ENCODE measurements at places on chromosomes 1 and 21.
A peak's percentile ranks its signal among the peaks of the same experiment; 100 is the strongest.

GRCh38 chr1:7008975-7009740 lies 223.9 kb downstream of the CAMTA1 start:
- no peak for DNase-seq

DNA sequence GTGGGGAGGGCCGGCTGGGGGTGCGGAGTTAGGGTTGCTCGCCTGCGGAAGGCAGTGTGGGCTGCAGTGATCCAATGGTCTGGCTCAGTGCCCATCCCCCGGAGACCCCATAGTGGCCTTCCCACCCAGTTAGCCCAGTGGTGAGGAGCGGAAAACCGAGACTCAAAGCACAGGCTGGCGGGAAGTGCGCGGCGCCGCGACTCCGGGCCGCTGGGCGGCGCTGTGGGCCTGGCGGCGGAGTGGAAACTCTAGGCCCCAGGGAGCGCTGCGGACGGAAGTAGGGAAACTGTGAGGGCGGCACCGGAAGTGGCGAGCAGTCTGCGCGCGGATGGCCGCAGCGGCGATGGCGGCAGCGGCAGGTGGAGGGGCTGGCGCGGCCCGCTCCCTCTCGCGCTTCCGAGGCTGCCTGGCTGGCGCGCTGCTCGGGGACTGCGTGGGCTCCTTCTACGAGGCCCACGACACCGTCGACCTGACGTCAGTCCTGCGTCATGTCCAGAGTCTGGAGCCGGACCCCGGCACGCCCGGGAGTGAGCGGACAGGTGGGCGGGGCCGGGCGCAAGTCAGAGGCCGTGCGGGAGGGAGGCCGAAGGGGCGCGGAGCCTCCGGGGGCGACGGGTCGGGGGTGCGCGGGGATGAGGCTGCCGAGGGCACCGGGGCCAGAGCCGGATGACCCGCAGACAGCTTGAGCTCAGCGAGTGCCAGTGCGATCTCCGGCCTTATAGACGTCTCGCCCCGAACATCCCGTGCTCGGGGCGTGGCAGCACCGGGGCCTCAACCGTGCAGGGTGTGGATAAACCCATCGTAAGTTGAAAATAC lies at the start of gene ADPRS:
ADPRS (plus strand) TSS at position 316 of the 816 bp plus-strand sequence; CDS start at position 329, 13 bp downstream.
- DNase-seq: peak; percentile 86

DNA sequence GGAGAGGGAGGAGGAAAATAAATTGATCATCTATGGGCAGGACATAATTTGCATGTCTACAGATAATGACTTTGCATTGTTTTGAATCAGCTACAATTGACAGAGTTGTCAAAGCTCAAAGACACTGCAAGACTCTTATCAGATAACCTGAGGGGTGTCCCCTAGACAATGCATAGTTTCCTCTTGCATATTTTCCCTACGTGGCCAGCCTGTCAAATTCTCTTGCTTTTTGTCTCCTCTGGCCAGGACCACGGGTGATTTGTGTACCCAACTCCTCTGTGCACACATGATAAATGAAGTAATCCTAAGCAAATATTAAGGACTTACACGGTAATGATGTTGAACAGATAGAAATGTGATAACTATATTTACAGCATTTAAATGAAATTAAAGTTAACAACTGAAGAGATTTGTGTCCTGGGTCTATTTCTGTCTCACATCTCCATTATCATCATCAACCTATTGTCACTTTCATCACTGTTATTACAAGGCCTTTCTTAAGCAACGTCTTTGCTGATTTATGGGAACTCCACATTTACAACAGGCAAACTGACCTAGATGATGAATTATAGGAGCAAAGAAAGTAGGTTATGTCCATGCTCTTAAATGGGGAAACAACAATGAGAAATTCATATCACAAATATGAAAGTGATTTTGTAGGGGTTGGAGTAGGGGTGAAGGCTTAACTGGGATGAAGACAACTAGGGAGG lies 18.8 kb downstream of the BATF3 start:
- DNase-seq: no peak

GRCh38 chr1:59349101-59349500 lies 52.2 kb downstream of the FGGY start:
- DNase-seq: no peak

- DNase-seq: no peak
Measured at GRCh38 chr1:233777566-233777965, 126.9 kb upstream of the SLC35F3 start.

DNA sequence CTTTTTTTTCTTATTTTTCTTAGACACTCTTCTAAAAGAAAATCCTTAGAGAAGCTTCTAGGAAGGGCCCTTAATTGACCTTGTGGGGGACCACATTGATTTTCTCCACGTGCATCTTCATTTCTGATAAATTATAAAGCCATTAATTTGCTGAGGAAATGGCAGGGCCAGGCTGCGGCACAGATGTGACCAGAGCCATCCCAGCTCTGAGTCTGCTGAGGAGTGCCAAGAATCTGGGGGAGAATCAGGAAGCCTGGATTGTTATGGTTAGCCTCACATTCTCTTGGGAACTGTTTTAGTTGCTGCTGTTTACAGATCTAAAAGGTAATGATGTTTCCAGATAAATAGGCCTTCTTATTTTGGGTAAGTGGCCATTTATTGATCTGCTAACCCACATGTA lies 16.2 kb downstream of the PROX1 start:
- no peak for DNase-seq

DNA sequence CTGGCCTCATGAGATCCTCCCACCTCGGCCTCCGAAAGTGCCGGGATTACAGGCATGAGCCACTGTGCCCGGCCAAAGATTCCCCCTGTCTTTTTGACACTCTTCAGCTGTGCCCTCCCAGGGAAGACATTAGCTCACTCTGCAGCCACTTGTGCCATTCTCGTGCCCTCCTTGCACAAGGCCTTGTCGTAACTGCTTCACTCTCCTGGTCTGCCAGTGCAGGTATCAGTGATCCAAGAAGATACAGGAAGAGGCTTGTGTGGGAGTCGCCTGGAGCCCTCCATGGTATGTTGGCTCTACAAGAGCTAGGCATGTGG lies 22.0 kb upstream of the WDR26 start:
- no peak for DNase-seq

- no peak for DNase-seq
Measured at GRCh38 chr1:99640672-99641071, 5.2 kb upstream of the PALMD start.

GRCh38 chr1:177082855-177083693 lies 81.4 kb downstream of the ASTN1 start:
- no peak for DNase-seq

GRCh38 chr1:236209185-236209584 lies 66.8 kb downstream of the GPR137B start:
- no peak for DNase-seq

DNA sequence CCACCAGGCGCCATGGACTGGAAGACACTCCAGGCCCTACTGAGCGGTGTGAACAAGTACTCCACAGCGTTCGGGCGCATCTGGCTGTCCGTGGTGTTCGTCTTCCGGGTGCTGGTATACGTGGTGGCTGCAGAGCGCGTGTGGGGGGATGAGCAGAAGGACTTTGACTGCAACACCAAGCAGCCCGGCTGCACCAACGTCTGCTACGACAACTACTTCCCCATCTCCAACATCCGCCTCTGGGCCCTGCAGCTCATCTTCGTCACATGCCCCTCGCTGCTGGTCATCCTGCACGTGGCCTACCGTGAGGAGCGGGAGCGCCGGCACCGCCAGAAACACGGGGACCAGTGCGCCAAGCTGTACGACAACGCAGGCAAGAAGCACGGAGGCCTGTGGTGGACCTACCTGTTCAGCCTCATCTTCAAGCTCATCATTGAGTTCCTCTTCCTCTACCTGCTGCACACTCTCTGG lies 3.8 kb downstream of the GJB3 start:
- no peak for DNase-seq

- DNase-seq: no peak
Measured at GRCh38 chr1:9714257-9714718, 62.8 kb downstream of the PIK3CD start.

DNA sequence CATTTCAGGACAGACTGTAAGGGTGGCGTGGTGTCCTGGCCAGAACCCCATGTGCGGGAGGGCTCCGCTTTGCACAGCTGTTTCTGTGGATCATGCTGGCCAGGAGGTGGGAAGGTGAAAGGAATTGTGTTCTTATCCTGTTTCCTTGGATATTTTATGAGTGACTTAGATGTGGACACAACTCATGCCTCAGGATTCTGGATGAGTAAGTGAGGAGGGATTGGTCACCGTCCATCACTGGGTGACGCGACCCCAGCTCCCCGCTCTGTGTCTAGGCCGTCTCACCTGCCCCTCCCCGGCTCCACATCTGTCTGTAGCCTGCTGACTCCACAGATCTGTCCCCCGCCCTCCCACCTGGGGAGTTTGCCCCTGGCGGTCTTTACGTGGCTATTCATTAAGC lies 48.8 kb downstream of the PIK3CD start:
- no peak for DNase-seq

DNA sequence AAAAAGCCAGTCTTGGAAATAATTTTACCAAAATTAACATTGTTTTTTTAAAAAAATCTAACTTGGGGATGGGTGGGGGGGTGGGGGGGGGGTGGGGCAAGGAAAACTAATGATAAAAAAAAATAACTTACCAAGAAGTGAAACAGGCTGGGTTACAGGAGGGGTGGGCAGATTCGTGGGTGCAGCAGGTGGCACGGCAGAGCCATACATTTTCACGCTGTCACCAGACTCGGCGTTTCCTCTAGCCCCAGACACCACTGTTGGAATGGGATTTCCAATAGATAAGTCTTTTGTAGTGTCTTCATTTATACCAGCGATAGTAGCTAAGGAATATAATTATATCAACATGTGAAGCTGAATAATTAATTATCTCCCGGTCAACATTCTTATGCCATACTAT lies 25.4 kb downstream of the SOD1 start:
- DNase-seq: no peak

DNA sequence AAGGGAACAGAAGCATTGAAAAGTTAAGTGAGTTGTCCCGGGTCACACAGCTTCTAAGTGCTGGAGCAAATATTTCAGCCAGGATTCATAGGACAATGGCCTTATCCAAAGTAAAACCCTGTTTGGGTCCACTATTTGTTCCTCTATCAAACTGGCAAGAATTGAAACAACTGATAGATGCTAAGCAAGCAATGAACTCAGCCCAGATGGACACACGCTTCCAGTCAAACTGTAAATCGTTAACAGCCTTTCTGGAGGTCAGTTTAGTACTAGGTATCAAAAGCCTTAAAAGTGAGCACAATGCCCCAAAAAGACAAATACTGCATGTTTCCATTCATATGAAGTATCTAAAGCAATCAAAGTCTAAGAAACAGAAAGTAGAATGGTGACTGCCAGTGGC lies 779 bp upstream of the SVBP start:
- no peak for DNase-seq

DNA sequence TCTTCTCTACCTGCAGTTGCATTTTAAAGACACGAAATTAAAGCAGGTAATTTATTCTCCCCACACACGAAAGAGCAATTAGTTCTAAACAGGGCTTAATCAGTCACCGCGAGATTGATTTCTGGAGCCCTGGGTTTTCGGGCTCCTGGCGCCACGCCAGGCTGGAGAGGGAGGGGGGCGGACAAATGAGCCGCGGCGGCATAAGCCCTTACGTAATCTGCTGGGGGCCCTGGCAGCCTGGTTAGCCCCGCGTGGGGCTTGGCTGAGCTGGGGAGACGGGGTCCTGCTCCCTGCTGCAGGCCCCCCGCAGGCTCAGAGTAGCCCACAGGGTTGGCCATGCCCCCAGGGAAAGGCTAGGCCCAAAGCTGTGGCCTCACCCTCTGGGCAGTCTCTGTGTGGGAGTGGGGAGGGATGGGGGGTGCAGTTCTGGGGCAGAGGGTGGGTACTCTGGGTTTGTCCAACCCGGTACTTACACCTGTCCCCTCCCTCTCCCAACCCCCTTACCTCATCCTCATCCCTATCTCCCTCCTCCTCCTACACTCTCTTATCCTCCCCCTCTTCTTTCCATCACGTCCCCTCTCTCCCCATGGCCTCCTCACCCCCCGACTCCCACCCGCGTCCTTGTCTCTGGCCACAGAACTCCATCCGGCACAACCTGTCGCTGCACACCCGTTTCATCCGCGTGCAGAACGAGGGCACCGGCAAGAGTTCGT lies 19.9 kb downstream of the FOXO6 start:
- DNase-seq: peak; percentile 37

- DNase-seq: no peak
Measured at GRCh38 chr1:50548243-50548642, 125.0 kb upstream of the DMRTA2 start.

GRCh38 chr1:228969953-228970800 lies 234.9 kb downstream of the RHOU start:
- no peak for DNase-seq

GRCh38 chr1:54327386-54328065 lies 78.7 kb downstream of the SSBP3 start:
- no peak for DNase-seq

DNA sequence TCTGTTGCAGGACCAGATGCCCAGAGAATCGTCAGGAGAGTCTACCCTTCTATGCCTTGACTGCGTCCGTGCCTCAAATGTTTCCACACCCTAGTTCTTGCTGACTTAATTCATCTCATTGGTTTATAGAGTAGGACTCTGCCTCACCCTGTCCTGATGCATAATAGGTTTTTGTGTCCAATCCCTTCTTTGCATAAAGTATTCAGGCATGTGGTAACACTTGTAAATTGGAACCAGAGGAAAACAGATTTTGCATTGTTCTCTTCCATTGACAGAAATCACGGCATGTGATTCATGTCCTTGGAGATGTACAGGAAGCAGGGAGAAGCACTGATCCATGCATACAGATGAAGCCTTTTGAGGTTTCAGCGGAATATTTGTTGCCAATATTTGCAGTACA lies 29.5 kb downstream of the PLPPR5 start:
- DNase-seq: no peak

- no peak for DNase-seq
Measured at GRCh38 chr1:21295002-21295401, 4.7 kb upstream of the ECE1 start.

DNA sequence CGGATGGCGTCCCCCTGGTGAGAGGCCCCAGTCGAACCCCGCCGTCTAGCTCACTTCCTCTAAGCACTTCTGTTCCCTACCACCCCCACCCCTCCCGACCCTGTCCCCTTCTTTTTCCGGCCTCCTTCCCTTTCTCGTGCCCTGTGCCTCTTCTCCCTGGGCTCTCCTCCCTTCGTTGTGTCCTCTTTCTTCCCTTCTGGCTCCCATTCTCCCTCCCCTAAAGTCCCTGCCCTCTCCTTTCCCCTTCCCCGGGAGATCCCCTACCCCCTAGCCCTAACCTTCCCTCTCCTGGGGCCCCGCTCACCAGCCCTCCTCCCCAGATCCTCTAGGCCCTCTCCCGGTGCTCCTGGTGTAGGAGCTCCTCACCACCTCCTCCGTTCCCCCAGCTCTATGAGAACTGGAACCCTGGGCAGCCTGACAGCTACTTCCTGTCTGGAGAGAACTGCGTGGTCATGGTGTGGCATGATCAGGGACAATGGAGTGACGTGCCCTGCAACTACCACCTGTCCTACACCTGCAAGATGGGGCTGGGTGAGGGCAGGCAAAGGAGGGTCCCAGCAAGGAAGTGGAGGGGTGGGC lies 15.9 kb downstream of the BCAN start:
- no peak for DNase-seq

- DNase-seq: no peak
Measured at GRCh38 chr1:99374109-99374508, 109.8 kb downstream of the PLPPR4 start.

- DNase-seq: no peak
Measured at GRCh38 chr1:43255438-43256210, 14.2 kb upstream of the TMEM125 start.
